ENCODE measurements at places on chromosomes 7 and 10.

DNA sequence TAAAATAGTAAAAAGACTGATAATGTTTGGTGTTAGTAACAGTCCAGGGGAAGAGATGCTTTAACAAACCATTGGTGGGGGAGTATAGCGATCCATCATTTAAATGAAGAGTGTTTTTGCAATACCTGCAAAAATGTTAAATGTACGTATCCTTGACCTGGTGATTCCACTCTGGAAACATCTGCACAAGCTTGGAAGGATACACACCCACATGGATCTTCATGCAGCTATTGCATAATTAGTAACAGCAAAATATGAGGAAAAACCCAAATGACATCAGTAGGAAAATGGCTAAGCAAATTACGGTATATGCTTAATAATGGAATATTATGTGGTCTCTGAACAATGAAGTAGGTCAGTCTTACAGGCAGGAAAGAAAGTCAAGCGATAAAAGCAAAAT, 20.5 kb downstream of the WNT2 start:
- no peak for DNase-seq

DNA sequence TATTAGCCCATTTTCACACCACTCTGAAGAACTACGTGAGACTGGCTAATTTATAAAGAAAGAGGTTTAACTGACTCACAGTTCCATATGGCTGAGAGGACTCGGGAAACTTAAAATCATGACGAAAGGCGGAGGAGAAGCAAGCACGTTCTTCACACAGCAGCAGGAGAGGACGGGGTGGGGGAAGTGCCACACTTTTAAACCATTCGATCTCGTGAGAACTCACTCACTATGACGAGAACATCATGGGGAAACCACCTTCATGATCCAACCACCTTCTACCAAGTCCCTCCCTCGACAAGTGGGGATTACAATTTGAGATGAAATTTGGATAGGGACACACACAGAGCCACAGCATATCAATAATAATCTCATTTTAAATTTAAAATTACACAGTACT, 80.2 kb downstream of the VWDE start:
- no peak for DNase-seq

DNA sequence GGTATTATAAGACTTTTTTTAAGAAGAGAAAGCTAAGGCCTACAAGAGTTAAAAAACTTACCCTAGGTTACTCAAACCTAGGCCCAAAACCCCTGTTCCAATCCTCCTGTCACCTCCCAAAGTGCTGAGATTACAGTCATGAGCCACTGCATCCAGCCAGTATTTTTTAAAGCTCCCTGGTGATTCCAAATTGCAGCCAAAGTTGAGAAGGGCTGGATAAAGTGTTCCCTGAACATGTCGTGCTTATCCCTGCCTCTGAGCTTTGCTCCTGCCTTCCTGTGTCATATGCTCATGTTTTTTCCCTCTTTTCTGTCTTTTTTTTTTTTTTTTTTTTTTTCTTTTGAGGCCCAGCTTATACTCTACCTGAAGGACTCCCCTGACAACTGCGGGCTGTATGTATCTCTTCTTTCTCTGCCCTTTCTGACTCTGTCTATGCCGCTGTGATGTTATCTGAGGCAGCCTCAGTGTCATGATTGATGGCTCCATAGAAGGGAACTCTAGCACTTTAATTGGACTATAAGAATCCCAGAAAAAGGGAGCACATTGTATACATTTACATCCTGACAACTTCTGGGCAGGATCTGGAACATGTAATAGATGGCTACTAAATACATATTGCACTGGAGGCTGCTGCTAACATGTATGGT, 8.0 kb downstream of the AKR1B10 start:
- no peak for DNase-seq

DNA sequence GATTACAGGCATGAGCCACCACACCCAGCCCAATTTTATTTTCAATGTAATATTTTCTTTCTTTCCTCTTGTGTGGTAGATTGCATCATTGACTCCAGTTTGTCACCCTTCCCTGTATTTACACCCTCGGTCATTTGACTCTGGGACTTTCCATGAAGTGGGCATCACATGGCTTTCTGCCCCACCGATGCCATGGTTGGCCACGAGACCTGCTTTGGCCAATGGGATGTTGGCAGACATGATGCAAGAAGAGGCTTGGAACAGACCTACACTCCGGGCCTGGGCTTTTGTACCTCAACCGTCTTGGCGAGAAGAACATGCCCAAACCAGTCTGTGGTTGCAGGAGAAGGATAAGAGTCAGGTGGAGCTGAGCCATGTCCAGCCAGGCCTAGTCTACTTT, 38.8 kb upstream of the CACUL1 start:
- no peak for DNase-seq

GRCh38 chr10:13847201-13847631, 260.5 kb downstream of the PRPF18 start:
- no peak for DNase-seq

DNA sequence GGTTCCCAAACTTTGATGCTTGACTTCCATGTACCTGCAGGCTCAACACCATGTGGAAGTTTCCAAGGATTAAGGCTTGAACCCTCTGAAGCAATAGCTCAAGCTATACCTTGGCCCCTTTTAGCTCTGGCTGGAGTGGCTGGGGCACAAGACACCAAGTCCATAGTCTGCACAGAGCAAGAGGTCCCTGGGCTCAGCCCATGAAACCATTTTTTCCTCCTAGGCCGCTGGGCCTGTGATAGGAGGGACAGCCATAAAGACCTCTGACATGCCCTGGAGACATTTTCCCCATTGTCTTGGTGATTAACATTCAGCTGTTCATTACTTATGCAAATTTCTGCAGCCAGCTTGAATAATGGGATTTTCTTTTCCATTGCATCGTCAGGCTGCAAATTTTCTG, 14.4 kb downstream of the DGKI start:
- DNase-seq = no peak

GRCh38 chr7:116461500-116461899, 38.0 kb upstream of the CAV2 start:
- DNase-seq = no peak

DNA sequence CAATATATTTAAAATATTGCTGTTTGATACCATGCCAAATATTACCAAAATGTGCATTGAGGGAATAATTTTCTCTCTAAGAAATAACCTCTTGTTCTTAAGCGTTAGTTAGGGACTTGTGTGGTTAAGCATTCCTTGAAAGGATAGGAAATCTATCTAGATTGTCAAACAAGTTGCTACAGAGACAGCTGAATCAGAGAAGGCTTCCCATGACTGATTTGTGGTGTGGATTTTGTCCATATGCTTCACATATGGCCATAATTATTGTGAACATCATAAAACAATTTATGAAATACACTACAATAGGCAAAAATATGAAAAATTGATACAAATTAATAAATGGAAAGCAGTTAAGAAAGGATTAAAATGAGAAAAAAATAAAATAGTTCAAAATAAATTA, 96.3 kb downstream of the GNAT3 start:
- DNase-seq = no peak

GRCh38 chr10:34016576-34016975, 682.1 kb upstream of the NRP1 start:
- DNase-seq = no peak

GRCh38 chr7:151632750-151633515, 113.2 kb upstream of the RHEB start:
- DNase-seq = no peak

DNA sequence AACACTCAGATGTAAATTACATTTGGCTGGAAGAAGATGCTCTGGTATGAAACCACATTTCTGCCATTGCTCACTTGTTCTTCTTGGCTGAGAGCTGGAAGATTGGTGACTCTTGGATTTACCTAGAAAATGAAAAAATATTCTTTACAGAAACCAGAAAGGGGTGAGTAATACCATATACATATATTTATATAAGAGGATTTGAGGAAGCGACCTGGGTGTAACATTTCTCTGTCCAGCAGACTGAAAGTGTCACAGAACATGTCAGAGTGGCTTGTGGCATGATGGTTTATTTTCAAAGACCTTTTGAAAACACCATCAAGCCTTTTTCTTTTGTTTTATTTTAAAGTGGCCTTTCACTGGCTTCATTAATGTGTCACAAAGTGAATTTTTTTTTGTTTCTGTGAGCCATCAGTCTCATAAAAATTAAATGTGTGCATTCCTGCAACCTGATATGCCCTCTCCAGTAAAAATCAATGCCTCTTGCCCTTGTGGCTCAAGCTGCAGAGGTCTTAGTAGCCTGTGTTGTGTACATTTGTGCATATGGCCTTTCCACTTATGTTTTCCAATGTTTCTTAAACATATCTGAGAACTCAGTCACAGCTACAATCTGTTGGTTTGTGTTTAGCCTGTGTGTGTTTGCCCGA, 23.5 kb downstream of the CREB5 start:
- DNase-seq = no peak

GRCh38 chr7:11009631-11010030, 36.0 kb downstream of the PHF14 start:
- DNase-seq = no peak

DNA sequence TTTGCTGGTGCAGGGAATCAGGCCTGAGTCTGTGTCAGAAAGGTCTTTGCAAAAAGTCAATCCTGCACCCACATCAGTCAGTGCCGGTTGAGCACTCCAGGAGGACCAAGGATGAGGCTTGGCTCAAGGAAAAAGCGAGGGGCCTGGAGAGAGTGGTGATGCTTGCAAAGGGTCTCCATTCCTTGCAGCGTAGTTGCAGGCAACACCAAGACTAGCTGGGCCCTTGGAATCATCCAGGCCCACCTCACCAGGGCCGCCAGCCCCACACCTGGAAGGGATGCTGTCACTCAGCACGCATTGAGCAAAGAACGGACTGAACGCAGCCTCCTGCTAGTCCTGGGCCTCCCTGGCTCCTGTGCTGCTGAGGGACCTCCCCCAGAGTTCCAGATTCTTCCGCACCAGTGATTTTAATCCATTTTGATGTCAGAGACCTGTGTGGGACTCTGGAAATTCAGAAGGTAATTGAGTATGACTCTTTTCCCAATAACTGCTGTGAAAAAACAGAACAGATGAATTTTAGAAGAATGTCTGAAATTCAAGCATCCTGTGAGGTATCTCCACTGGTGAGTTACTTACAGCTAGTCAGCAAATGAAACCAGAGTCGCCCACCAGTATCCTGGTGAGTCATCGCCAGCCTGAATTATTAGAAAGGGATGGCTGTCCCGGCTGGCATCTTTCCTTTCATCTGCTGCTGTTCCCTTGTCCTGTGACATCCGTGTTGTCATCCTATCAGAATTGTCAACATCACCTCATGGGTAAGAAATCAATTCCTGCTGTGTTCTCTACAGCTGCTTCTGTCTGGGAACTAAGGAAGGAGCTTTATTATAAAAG, 150.8 kb upstream of the NPS start:
- peak; percentile 55 for DNase-seq

- no peak for DNase-seq
These were observed 83.9 kb upstream of the ITGB1 start for GRCh38 chr10:33041783-33042437.

- no peak for DNase-seq
These were observed 57.1 kb downstream of the TBXAS1 start for GRCh38 chr7:139886206-139886605.

- DNase-seq = no peak
These were observed 35.3 kb downstream of the SMURF1 start for GRCh38 chr7:99108613-99109012.

DNA sequence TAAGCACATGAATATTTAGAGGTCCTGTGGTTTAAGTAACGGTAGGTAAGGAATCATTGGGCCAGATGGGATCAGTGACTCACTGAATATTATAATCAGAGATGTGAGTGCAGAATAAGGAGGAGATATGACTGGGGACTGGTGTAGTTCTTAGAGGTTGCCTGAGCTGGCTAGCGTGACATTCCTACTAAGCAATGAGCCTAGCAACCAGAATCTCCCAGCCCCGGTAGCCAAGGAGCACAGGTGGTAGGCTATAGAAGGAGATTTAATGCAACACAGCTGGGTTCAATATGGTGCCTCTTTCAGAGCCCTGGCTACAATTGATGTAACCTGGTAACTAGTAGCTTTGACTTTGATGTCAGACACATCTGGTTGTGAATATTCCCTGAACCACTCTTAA, 641.6 kb downstream of the AUTS2 start:
- no peak for DNase-seq

DNA sequence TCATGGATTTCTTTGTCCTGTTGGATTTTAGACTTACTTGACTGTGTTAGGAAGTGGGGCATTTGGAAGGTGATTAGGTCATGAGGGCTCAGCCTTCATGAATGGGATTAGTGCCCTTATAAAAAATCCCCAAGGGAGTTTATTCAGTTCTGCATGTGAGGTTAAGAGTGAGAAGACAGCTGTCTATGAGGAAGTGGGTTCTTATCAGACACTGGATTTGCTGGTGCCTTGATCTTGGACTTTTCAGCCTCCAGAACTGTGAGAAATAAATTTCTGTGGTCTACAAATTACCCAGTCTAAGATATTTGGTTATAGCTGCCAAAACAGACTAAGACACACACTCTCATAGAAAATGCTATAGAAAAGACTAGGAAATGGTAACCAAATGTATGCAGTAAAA, 724.7 kb upstream of the FZD8 start:
- no peak for DNase-seq

GRCh38 chr7:41774966-41775365, 72.1 kb upstream of the INHBA start:
- DNase-seq = no peak

DNA sequence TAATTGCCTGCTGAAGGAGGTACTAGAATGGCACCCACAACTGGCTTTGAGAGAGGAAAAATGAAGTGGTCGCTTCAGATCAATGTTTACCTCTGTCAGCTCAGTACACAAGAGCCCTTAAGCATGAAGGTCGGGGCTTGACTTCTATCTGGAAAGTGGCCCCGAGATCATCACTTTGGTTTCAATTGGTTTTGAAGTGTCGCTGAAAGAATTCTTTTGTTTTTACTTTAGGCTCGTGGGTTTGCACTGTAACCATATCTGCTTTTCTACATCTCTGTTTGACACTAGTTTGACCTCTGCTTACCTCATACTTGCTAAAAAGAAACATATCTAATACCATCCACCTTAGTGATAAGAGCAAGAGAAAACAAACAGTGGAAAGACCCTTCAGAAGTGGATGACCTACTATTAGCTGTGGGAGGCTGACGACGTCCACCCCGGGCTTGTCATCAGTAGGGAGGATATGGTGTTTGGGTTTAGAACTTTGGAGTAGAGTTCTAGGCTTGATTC, 361.8 kb downstream of the GATA3 start:
- DNase-seq = no peak

GRCh38 chr10:93768892-93769291, 11.2 kb downstream of the LGI1 start:
- DNase-seq = no peak

DNA sequence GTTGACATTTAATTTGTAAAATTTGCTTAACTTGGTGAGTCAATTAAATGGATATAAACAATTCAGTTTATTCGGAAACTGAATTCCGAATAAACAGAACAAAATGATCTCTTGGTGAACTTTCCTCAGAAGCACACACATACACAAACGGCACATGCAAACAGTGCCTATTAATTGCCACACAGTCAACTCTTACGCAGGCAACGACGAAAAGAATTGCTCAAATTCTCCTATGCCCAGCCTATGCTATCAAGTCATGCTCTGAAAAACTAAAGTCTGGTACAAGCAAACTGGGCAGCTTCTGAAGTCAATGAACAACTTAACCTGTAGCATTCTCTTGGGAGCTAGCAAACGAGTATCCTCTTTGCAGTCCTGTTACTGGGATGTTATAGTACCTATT, 38.8 kb upstream of the ASL start:
- no peak for DNase-seq

GRCh38 chr7:48040944-48041652, 5.8 kb downstream of the C7orf57 start:
- no peak for DNase-seq
